ENCODE measurements at places on chromosomes 2 and 18. TPM values are rescaled to one million over a fixed set of nuclear protein-coding genes. Genes with fewer than 3 reads are reported as not detected.

The ABCG8 gene
- total RNA-seq, result 2.6 TPM

GRCh38 chr2:230751062-230751461, 38.4 kb downstream of the CAB39 start:
- DNase-seq, result no peak

- DNase-seq, result no peak
Measured at GRCh38 chr2:199302851-199303250, 154.9 kb downstream of the SATB2 start.

DNA sequence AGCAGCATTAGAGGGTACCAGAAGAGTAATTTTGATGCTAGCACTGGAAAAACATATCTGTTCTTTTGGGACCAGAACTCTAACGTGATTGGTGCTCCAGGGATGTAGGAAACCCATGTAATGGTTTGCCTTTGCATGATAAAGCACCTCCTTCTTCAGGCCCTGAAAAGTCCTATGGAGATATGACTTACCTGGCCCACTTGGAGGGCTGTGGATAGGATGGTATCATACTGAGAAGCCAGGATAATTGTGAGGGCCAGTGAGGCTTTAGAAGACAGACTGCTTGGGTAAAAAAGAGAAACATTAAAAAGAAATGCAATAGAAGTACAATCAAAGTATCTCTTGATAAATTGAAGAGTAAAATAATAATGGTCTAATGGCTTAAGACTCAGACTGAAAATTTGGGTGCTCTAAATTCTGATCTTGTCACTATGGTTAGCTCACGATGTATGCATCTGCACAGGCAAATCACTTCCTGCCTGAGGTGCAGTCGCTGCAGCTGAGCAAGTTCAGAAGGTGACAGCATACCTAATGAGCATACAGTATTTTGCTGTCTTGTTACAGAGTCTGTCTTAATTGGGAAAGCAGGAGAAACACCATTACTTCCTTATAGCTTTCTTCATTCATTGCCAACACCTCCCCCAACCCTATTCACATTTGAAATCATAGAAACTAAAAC, 371.5 kb downstream of the NUP35 start:
- no peak for DNase-seq

- DNase-seq, result no peak
Measured at GRCh38 chr18:77057006-77057395, 75.6 kb downstream of the MBP start.

DNA sequence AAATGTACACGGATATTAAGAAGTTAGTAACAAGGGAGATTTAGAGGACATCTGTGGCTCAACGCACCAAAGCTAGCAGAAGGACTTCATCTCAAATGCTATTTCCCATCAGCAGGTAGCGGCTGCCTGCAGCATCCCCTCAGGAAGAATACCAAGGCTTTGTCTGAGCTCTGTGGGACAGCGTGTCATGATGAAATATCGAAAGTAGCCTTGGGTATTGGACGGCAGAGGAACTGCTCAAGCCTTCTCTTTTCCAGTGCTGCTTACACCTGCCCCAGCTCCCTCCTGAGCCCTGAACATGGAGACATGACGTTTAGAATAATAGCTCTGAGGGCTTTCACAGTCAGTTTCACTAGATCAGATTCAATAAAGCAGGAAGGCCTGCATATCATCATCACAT, 241.6 kb downstream of the SUCLG1 start:
- no peak for DNase-seq
